ENCODE measurements at places on chromosomes 1 and 21.

DNA sequence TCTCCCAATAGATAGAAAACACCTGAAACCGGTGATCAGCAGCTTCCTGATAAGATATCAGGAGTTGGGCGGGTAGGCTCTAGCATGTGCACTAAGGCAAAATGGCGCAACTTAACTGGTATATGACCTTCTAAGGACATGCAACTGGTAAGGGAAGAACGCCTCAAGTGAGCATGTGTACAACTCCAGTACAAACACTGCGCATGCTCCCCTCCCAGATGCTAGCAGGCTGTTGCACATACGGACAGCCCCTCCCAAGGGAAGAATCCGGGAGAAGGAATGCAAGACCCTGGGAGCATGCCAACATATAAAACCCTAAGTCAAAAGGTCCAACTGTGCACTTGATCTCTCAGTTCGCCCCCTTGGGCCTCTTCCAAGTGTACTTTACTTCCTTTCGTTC lies 110.8 kb downstream of the TSEN15 start:
- DNase-seq, result no peak

- no peak for DNase-seq
These were observed 115.7 kb downstream of the NEK7 start for GRCh38 chr1:198272492-198272891.

- DNase-seq, result no peak
These were observed 9.0 kb downstream of the TRAF5 start for GRCh38 chr1:211335522-211336157.

DNA sequence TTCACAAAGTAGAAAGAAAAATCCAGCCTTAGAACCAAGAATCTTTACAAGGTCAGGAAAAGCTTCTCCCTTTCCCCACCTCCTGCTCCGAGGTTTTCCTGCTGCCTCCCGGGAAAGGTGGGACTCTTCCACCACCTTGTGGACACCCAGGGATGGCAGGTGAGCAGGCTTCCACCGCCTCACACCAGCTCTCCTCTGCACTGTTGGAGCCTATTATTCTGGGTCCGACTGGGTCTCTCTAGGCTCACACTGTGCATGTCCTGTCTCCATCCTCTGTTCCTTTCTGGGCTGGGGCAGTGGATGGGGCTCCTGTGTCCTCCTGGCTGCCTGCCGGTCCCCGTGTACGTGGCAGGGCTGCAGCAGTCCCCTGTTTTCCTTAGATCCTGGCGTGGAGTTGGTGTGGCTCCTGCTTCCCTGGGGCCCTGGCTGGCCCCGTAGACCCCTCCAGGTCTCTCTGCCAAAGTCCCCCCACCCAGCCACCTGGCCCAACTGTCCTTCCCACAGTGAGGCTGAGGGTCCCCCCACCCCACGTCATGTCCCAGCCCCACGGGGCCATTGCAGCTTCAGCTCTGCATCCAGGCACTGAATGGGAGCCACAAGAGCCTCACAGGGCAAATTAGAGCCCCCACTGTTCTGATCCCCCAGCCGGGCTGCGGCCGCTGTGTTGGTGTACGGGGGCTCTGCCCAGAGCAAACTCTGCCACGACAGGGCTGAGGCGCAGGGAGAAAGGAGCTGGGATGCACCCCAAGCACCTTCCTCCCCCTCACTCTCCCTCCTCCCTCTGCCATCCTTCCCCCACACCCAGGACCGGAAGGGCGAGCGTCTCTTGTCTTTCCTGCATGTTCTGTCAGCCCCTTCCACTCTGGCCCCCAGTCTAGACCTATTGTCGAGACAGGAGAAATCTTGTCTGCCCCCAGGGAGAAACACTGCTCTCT lies 3.3 kb upstream of the SLC45A1 start:
- DNase-seq, result no peak

GRCh38 chr1:205627956-205628355 lies 3.9 kb downstream of the ELK4 start:
- DNase-seq, result no peak

DNA sequence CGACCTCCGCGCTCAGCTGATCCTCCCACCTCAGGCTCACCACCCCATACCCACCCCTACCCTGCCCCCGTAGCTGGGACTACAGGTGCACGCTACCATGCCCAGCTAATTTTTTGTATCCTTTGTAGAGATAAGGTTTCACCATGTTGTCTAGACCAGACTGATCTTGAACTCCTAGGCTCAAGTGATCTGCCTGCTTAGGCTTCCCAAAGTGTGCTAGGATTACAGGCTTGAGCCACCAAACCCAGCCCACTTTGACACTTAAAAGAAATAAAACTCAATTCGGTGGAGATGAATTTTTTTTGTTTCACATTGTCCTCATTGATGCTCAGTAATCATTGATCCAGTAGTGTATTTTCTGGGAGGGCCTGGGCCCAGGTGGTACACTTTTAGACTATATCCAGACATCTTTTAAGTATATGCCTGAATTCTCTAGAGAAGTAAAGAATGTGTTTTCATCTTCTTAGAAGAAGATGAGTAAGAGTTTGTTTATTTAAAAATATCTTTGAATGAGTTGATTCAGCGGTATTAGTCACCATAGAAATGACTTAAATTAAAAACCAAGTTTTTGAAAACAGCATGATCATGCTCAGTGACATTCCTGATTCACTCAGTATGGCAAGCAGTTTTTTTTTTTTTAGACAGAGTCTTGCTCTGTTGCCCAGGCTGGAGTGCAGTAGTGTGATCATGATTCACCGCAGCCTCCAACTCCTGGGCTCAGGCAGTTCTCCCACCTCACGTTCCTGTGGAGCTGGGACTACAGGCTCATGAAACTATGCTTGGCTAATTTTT lies 57.8 kb downstream of the EPB41 start:
- DNase-seq, result no peak

- no peak for DNase-seq
These were observed 18.6 kb upstream of the GBP5 start for GRCh38 chr1:89291276-89291675.

- DNase-seq, result no peak
These were observed 7.7 kb upstream of the HES5 start for GRCh38 chr1:2537784-2538115.

GRCh38 chr1:155279268-155279667 lies 2.0 kb downstream of the HCN3 start:
- no peak for DNase-seq

DNA sequence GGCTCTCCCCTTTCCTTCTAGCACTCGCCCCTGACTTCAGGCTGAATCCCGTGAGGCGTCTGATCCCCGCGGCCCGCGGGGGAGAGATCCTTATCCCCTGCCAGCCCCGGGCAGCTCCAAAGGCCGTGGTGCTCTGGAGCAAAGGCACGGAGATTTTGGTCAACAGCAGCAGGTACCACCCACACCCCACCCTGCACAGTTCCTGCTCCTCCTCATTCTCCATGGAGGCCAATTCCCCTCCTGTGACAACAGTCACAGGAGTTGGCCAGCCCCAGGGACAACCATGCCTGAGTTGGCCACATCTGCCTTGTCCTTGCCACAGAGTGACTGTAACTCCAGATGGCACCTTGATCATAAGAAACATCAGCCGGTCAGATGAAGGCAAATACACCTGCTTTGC lies 20.0 kb downstream of the TMEM81 start:
- DNase-seq, result no peak

DNA sequence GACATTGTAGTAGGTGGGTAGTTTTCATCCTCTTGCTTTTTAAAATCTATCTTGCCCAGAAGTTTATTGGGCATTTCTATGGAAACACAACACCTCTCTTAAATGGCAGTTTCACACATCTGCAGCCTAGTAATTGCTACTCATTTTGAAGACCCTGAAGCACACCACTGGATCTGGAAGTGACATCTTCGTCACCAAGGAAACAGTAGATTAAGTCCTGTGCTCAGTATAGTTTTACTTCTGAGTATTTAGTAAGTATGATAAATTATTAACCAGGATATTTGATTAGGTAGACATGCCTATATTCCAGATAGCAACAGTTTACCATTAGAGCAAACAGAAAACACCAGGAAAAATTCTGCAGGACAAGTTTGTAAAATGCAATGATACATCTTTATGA lies 48.7 kb downstream of the UCK2 start:
- DNase-seq, result no peak

Measured in esophagus squamous epithelium (tissue), 5 donors.